ENCODE measurements at places on chromosomes 5 and 9.

DNA sequence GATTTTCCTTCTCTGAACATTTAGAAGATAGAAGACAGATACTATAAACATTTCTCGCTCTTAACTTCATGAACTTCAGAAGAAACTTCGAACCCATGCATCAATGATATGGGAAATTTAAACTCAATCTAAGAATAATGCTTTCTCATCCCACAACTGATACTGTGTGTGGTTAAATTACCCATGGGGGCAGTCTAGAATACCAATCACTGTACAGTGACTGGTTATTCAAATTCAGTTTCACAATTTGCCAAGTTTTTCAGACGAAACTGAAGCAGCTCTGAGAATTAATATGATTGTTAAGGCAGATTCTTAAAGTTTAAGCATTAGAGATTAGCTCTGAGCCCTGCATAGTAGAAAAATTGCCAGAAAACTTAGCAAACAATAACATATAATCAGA, 431.0 kb downstream of the SH3GL2 start:
- DNase-seq = no peak

DNA sequence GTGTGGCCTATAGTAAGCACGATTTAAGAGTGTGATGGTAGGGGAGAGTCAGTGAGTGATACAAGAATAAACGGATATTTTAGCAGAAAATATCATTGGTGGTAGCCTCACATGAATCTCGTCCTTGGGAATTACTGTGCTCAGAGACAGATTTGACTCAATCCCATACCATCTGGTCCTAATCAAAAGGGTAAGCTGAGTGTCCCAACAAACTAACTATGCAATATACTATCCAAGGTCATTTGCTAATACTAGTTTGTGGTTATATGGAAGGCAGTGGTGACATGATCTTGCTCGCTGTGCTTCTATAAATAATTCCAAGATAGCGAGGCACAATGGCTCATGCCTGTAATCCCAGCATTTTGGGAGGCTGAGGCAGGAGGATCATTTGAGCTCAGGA, 103.2 kb downstream of the TRPM6 start:
- peak; percentile 81 for DNase-seq

DNA sequence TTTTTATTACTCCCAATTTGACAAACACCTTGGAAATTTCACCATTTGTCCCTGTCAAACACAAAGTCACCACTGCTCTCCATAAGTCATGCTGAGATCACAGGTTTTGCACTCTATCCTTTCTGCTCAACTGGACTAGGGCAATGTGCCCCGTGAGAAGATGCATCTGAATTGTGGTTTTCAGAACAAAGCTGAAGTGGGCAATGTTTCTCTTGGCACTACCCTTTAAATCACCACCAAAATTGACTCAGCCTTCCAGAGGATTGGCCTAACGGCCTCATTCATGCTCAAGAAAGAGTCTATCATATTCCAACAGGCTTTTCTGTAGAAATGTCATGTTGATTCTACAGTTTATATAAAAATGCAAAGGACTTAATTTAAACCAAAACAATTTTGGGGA, 81.0 kb upstream of the TRIO start:
- peak; percentile 31 for DNase-seq

DNA sequence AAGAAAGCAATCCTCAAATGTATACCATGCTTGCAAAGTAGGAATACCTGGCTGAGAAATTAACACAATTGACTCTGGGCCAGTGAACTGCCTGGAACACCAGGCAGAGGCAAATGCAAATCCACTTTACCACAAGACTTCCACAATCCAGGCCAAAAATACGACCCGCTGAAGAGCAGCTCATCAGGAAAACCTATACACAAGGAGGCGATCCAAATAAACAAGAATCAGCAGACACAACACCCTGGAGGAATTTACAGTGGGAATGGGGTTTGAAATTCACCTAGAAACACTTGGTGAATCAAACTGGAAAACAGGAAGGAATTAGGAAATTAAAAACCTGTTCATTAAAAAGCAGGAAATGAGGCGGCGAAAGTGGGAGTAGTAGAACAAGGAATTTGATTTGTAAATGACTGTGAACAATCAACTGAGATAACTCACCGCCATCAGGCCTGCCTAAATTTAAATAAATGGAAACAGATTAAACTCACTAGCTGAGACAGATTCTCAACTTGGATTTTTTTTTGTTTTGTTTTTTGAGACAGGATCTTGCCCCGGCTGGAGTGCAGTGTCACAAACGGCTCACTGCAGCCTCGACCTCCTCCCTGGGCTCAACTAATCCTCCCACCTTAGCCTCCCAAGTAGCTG, 15.9 kb downstream of the CMBL start:
- DNase-seq = no peak

All from fibroblast of mammary gland (primary cell).